Progenitor cell of endocrine pancreas (in vitro differentiated cells): ENCODE measurements at places on chromosomes 7 and 10.

DNA sequence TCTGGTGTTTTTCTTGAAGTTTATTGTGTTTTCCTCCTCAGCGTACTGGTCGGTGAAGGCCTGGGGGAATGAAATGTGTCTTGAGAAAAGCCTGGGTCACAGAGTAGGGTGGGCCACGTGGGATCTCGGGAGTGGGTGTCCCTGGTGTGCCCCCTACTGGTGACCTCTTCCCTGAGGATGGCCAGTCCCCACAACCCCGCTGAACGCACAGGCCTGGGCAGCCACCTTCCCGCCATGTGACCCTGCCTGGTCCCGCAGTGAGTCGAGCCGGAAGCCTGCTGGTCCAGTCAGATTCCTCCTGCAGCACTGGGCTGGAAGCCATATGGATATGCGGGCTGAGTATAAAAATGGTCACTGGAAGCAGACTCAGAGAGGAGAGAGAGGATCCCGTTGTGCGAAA lies 52.9 kb upstream of the GNA12 start:
- no peak for DNase-seq

DNA sequence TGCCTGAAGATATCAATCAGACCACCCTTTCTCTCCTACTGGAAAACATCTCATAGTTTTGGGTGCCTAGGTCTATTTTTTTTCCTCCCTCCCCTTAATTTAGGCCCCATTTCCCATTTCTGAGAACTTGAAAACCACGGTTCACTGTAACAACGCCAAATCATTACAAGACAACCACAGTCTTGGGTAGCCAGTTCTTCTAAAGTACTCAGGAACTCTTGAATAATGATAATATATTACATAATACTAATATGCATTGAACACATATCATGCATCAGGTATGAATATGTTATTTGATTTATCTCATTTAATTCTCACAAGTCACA lies 185.1 kb upstream of the ADO start:
- no peak for DNase-seq

- no peak for DNase-seq
Measured at GRCh38 chr10:77590344-77591237, 47.0 kb downstream of the KCNMA1 start.

GRCh38 chr10:101656890-101657289 lies 38.1 kb downstream of the FBXW4 start:
- no peak for DNase-seq

- no peak for DNase-seq
Measured at GRCh38 chr7:131027287-131027773, 293.3 kb upstream of the KLF14 start.
